ENCODE measurements at places on chromosomes 12 and 14.

GRCh38 chr14:89227496-89227836 is 189.6 kb downstream of the FOXN3 start:
- no peak for DNase-seq

DNA sequence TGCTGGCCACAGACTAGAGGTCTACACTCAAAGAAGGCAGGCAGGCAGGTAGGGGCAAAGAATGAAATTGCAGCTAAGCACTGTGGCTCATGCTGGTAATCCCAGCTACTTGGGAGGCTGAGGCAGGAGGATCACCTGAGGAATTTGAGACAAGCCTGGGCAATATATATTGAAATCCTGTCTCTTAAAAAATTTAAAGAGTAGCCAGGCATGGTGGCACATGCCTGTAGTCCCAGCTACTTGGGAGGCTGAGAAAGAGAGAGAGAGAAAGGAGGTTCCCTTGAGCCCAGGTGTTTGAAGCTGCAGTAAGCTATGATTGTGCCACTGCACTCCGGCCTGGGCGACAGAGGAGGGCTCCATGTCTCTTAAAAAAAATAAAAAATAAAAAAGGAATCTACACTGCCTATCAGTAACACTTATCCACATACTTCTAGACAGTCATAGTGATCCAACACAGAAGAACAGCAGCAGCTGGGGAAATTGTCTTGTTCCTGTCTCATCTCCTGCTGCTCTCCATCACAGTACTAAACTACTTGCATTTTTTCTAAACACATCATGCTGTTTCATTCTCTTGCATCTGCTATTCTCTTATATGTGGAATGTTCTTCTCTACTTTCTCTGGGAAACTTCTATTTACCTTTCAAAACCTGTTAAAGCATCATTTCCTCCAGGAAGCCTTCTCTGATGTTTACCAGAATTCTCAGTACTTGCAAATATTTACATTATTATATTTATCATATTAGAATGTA is 57.2 kb downstream of the ATF7 start:
- DNase-seq, result no peak

DNA sequence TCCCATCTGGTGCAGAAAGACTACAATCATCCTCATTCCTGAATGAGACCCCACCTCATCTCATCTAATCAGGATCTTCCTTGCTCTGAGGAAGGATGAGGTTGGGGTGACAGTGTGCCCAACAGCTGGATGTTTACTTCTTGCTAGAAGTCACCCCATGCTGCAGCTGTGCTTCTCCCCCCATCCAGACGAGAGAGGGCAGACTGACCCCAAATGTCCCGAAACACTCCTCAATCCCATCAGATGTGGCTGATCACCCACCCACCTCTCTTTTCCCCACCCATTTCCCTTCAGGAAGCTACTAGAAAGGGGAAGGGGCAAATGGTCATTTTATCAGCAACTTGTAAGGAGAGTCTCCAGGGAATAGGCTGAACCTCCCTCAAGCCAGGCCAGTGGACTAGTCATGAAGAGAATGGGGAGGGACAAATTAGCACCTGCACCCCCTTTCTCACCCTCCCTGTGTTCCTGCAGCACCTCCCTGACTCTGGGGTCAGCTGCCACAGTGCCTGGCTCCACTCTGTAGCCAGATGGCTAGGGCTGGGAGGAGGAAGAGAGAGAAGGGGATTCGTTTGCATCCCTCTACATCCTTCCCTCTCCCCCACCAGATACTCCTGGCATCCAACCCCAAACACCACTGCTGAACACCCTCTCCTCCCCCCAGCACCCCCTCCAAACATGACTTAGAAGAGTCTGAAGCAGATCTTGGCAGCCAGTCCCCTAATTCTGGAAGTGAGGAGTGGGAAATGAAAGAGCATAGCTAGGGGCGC is 2.8 kb upstream of the BAZ2A start:
- no peak for DNase-seq

DNA sequence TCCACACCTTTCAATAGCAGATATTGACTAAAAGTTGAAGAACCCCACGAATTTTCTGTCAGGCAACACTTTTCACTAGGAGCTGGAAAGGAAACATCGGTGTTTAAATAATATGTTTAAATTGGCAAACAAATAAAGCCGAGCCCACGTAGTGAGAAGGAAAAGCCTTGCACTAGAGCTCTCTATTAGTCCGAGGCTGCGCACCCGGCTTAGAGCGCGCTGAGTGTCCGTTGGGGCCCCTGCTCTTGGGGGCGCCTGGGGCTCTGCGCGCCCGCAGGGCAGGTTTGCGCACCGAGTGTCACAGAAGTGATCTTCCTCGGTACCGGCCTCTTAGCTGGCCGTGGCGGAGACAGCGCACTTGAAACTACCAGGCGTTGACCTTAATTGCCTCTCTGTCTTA is 6.4 kb downstream of the TTC6 start:
- DNase-seq, result no peak

GRCh38 chr14:100552524-100553125 is 34.6 kb downstream of the BEGAIN start:
- DNase-seq, result no peak

DNA sequence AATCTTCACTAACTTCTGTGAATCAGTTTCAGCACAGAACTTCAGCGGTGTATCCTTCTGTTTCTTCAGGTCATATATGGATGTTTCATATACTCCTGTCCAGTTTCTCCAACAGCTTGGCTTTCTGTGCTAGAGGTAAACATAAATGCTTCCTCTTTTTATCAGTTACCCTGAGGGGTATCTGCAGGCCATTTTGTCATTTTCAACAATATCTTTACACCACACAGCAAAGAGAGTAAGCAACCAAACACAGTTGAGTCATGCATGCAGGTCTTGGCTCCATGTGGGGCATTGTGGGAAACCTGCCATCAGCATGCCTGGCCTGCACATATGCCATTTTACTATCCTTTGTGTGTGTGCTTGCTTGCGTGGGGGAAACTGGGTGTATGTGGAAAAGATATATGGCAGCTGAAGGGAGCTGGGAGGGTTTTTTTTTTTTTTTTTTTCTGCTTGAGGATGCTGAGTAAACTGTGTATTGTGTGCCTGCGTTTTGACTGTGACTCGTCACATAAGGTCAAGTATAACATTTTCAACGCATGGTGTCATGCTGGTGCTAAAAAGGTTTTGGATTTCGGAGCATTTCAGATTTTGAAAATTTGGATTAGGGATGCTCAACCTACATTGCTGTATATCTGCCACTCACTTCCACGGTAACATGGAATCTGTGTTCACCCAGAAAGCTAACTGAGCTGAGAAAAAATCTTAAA is 56.1 kb upstream of the YARS2 start:
- DNase-seq, result no peak

GRCh38 chr12:127383281-127383680 is 883.7 kb upstream of the TMEM132C start:
- no peak for DNase-seq

GRCh38 chr14:105315211-105315721 is 718 bp downstream of the PACS2 start:
- no peak for DNase-seq

DNA sequence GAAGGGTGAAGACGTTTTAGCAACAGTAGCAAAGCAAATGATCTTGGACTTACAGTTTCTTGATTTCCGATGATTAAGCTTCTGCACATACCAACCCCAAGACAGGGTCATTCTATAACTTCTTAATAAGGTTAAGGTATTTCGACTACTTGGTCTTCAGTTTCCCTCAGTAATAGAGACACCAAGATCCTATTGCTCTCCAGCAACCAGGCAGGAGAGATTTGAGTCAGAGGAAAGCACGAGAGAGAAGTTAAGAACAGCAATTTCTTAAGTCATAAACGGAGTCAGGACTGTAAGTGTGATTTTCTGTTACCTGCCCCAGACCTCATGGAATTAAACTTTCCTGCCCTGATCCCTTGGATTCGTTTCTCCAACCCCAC is 215.6 kb downstream of the TTC8 start:
- DNase-seq, result no peak

DNA sequence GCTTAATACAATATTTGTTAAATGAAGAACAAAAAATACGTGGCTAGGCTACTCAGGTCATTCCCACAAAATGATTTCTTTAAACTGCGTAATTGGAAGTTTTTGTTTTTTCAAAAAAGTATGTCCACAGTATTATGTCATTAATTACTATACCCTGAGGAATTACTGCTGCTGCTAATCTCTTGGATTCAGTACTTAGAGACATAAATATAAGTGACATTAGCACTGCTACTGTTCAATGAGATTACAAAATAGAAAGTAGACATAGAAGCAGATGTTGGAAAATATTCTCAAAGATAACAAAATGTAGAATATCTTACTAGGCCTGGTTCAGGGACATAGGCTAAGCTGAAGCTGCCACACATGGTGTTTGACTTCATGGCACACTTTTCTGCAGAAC is 36.3 kb downstream of the HMGA2 start:
- no peak for DNase-seq

- DNase-seq, result no peak
Observed at GRCh38 chr12:8860165-8860961, 37.9 kb downstream of the A2ML1 start.

GRCh38 chr12:32159925-32160324 is 53.3 kb downstream of the BICD1 start:
- DNase-seq, result no peak

GRCh38 chr12:49905718-49906314 is 2.1 kb upstream of the FAIM2 start:
- peak; percentile 54 for DNase-seq

- DNase-seq, result no peak
Observed at GRCh38 chr12:41327096-41327895, 139.2 kb downstream of the PDZRN4 start.

GRCh38 chr12:865614-866013 is 83.9 kb downstream of the RAD52 start:
- no peak for DNase-seq

DNA sequence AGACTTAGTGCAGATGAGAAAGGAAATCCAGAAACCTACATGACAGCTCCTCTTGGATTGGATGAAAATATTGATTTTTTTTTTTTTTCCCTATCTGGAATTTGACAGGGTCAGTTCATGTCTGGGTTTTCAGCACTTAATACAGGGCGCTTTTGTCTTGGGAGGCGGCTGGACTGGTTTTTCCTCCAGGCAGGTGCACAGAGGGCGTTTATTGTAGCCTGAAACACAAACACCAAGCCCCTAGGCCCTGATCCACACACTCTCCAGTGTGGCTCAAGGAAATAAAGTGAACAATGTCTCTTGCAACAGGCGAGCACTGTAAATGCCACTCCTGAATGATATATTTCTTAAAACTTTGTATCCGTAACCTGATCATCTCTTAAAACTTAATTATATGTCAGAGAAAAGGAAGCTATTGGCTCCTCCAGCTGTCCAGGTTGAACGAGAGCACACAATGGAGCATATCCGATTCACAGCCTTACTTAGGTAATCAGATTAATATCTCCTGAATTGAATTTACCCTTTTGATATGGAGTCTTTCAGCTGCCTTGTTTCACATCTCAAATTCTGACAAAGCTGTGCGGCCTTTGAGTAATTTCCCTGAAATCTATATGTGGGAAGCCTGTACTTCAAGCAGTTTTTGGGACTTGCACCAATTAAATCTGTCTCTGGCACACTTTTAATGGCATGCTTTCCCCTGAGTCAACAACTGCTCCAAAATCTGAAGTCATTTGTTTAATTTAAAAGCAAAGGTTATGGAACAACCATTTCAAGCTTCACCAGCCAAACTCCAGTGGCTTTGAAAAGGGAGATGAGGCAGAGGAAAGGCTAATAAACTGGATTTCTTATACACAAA is 485.7 kb downstream of the ZFP36L1 start:
- DNase-seq, result no peak

DNA sequence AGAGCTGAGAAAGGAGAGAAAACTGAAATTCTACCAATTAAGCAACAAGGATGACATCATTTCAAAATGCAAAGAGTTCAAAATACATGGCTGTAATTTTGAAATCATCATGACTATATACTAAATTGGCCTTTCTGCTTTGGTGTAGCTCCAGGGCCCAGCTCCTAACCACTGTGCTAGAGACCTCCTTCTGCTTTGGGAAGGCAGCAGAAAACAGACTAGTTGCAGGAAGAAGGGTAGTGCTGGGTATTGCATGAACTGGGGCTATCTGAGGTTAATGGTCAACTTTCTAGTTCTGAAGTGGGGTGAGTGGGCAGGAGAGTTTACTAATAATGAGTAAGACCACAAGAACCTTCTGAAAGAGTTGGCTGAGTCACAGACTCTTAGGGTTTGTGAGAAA is 66.2 kb downstream of the PTGER2 start:
- no peak for DNase-seq

DNA sequence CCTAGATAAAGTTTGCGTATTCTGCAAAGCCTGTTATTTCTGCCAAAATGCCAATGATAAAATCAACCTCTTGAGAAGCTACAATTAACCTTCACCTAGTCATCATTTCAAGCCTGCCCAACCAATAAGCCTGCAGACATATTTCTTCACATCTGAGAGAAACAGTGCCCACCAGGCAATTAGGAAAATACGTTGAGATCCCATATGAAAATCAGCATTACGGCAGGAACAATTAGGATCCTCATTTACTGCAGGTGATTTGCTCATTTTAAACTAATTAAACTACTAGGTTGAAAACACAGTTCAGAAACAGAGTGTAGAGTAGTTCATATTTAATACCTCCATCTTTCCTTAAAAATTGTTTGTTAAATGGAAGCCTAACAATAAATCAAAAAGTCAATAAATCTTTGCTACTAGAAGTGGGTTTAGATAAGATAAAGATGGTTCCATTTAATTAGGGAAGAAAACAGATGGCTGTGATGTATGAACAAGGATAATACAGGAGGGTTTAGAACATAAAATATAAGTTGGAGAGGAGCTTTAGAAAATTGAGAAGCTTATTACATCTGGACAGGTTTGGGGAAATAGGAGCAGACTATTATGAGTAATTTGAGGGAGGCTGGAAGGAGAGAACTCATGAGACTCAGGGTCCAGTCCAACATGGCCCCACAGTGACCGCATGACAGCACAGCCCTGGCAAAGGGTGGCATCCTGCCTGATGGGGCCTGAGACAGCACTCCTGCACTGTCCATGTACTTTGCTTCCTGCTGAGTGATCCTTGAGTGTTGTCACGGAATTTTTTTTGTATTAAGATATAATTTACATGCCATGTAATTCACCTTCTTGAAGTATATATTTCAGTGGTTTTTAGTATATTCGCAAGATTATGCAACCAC is 26.9 kb upstream of the PYGL start:
- no peak for DNase-seq
